Activated naive CD8-positive, alpha-beta T cell treated with anti-CD3 and anti-CD28 coated beads, Interleukin-2, amount 10 ng/mL, durations not matched to agents 7 days and 5 days (primary cell): ENCODE measurements at places on chromosomes 2 and 18. TPM values are rescaled to one million over a fixed set of nuclear protein-coding genes. Genes with fewer than 3 reads are reported as not detected.

Gene ERMN
- 3.1 TPM for total RNA-seq

Gene GLB1L
- 4.1 TPM for total RNA-seq

DNA sequence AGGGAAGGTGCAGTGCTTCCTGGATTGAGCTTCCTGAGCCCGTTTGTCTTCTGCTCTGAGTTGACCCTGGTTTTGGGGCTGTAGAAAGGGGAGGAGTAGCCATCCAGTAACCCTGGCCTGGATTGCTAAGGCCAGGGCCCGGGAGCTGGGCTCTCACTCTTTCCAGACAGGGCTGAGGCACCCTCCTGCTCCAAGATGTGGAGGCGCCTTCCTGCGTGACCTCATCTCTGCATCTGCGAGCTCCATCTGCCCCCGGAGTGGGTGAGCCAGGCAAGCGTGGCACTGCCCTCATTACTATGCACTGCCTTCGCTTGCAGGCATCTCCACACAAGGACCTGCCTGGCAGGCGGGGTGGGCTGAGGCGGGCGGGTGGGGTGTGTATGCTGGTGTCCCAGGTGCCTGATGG is 58.0 kb downstream of the RAB31 start:
- DNase-seq: no peak

GRCh38 chr2:236551471-236552211 is 18.0 kb upstream of the ACKR3 start:
- DNase-seq: no peak
